T-helper 17 cell (primary cell): ENCODE measurements at places on chromosomes 5 and 9. TPM values are rescaled to one million over a fixed set of nuclear protein-coding genes. Genes with fewer than 3 reads are reported as not detected.

GPR21 gene
- 1.6 TPM for total RNA-seq

BHMT2 gene
- not detected for total RNA-seq

BARHL1 gene
- total RNA-seq = not detected

FRMD3 gene
- 18.9 TPM for total RNA-seq

SPIN1 gene
- 25.1 TPM for total RNA-seq

PCDHB2 gene
- 0.13 TPM for total RNA-seq

APBA1 gene
- total RNA-seq = 0.31 TPM

IL7R gene
- 860 TPM for total RNA-seq

FAM169A gene
- total RNA-seq = 16.1 TPM

NDUFA8 gene
- total RNA-seq = 9.2 TPM

DNA sequence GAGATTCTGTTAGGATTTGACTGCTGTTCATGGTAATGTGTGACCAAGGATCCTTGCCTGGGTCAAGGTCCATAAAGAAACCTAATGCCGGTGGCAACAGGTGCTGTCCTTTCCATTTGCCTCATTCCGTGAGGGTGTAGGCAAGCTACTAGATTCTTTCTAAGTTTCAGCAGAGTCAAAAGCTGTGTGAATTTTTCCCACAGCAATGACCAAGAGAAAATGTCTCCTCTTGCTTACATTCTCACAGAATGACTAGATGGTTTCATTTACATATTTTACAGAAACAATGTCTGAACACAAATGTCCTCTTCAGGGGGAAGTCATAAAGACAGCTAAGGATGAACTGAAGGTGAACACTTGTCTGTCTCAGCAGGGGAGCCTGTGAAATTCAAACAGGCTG lies 75.3 kb upstream of the SV2C start:
- H3K4me1 ChIP-seq = no peaks in the 10 kb centered on the region
- no peak overlapping the region for H3K27ac ChIP-seq
- H3K36me3 ChIP-seq = no peaks in the 10 kb centered on the region
- no peak overlapping the region for H3K4me3 ChIP-seq
- peaks cover 42% of the 10 kb centered on the region for H3K27me3 ChIP-seq
- no peak for DNase-seq

GRCh38 chr5:142432961-142433360 lies 108.1 kb upstream of the SPRY4 start:
- peaks cover 47% of the 10 kb centered on the region for H3K4me1 ChIP-seq
- peak overlapping the region; percentile 79 for H3K4me3 ChIP-seq
- H3K36me3 ChIP-seq = no peaks in the 10 kb centered on the region

DNA sequence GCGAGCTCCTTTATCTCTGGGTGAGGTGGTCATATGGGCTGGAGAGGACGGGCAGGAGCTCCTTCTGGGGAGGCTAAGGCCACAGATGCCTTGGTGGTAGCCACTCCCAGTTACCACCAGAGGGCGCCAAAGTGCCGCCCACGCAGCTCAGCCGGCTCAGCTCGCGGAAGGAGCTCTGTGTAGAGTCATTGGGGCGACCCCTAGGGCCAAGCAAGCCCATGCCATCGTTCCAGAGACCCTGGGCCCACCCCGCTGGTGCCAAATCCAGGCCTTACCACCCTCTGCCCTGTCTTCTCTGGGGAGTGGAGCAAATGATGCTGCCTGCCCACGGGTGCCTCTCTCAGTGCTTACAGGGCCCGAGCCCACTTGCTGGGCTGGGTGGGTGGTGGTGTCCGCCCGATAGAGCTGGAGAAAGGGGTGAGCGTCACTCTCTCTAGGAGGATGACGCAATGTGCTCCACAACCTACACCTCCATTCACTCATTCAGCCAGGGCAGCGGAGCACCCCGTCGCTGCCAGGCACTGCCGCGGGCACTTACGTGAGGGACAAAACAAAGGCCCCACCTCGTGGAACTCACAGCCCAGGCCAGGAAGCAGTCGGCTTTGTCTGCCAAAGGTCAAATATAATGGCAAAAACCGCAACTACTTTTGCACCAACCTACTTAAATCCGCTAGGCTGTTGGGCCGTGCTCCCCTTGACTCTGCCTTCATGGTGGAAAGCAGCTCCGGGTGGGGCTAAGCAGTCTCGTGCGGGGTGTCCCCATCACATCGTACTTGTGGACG lies 13.8 kb downstream of the TSPAN17 start:
- H3K27ac ChIP-seq = no peak overlapping the region
- H3K27me3 ChIP-seq = peaks cover 17% of the 10 kb centered on the region
- peaks cover 5% of the 10 kb centered on the region for H3K36me3 ChIP-seq

DNA sequence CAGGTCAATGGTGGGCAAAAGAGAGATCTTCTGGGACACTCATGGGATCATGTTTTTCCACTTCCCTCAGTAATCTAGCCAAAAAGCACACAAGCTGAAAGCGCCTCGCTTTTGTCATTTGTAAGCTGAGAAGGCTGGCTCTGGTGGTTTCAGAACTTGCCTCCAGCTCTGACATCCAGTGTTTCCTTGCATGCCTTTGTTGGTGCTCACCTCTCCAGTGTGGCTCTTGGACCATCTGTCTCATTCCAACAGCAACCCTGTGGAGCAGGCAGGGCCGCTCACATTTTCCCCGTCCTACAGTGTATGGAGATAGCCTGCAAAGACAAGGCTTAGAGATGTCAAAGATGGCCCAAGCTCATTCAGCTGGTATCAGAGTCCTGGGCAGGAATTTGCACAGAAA lies 160.8 kb upstream of the KLF4 start:
- H3K27ac ChIP-seq = no peak overlapping the region
- H3K4me1 ChIP-seq = no peaks in the 10 kb centered on the region
- no peak overlapping the region for H3K4me3 ChIP-seq

DNA sequence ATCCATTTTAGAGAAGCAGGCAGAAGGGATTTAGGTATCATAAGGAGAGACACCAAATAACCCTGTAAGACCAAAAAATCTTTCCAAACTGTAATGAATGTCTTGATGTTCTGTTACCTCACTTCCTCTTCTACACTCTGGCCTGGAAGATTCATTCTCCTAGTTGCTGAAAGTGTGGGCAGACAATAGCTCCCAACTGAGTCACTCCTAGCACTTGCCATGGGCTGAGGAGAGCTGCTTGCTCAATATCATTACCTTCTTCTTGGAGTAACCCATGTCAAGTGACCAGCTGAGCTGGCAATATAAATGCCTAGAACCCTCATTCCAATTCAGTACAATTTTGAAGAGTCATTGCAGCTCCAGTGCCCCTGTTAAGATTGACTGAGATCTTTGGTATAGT lies 1985.5 kb upstream of the CDH6 start:
- no peaks in the 10 kb centered on the region for H3K27me3 ChIP-seq
- no peak overlapping the region for H3K27ac ChIP-seq
- no peak for DNase-seq
- H3K4me3 ChIP-seq = no peak overlapping the region
- no peaks in the 10 kb centered on the region for H3K4me1 ChIP-seq
- H3K36me3 ChIP-seq = no peaks in the 10 kb centered on the region

- no peaks in the 10 kb centered on the region for H3K27me3 ChIP-seq
Observed at GRCh38 chr5:50709471-50709870, 43.0 kb downstream of the PARP8 start.

- no peak overlapping the region for H3K27ac ChIP-seq
- no peak for DNase-seq
- peaks cover 12% of the 10 kb centered on the region for H3K4me1 ChIP-seq
- H3K36me3 ChIP-seq = peaks cover 2% of the 10 kb centered on the region
Observed at GRCh38 chr9:94853887-94854286, 127.4 kb downstream of the AOPEP start.

- no peak overlapping the region for H3K27ac ChIP-seq
- no peaks in the 10 kb centered on the region for H3K4me1 ChIP-seq
- peaks cover 16% of the 10 kb centered on the region for H3K27me3 ChIP-seq
- no peak overlapping the region for H3K4me3 ChIP-seq
Observed at GRCh38 chr9:121797081-121797480, 145.6 kb downstream of the DAB2IP start.

DNA sequence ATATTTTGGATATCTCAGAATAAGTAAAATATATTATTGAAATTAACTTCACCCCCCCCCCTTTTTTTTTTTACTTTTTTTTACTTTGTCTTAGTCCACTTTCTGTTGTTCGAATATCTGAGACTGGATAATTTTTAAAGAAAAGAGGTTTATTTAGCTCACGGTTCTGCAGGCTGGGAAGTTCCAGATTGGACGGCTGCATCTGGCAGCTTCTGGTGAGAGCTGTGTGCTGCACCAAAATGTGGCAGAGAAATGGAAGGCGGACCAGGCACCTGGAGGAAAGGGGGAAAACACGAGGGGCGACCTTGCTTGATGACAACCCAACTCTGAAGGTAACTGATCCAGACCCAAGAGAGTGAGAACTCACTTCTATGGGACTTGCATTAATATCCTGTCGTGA lies 5.6 kb upstream of the GMCL2 start:
- peak overlapping the region; percentile 74 for H3K27ac ChIP-seq
- no peak overlapping the region for H3K4me3 ChIP-seq
- DNase-seq = no peak
- peaks cover 3% of the 10 kb centered on the region for H3K36me3 ChIP-seq
- peaks cover 12% of the 10 kb centered on the region for H3K4me1 ChIP-seq
- H3K27me3 ChIP-seq = peaks cover 22% of the 10 kb centered on the region

- no peak for DNase-seq
- H3K4me3 ChIP-seq = no peak overlapping the region
Observed at GRCh38 chr9:108671176-108671575, 184.6 kb downstream of the ACTL7B start.

- no peaks in the 10 kb centered on the region for H3K27me3 ChIP-seq
- no peak for DNase-seq
- no peak overlapping the region for H3K27ac ChIP-seq
- no peak overlapping the region for H3K4me3 ChIP-seq
- H3K36me3 ChIP-seq = no peaks in the 10 kb centered on the region
Observed at GRCh38 chr5:93303291-93303691, 277.7 kb downstream of the NR2F1-AS1 start.

DNA sequence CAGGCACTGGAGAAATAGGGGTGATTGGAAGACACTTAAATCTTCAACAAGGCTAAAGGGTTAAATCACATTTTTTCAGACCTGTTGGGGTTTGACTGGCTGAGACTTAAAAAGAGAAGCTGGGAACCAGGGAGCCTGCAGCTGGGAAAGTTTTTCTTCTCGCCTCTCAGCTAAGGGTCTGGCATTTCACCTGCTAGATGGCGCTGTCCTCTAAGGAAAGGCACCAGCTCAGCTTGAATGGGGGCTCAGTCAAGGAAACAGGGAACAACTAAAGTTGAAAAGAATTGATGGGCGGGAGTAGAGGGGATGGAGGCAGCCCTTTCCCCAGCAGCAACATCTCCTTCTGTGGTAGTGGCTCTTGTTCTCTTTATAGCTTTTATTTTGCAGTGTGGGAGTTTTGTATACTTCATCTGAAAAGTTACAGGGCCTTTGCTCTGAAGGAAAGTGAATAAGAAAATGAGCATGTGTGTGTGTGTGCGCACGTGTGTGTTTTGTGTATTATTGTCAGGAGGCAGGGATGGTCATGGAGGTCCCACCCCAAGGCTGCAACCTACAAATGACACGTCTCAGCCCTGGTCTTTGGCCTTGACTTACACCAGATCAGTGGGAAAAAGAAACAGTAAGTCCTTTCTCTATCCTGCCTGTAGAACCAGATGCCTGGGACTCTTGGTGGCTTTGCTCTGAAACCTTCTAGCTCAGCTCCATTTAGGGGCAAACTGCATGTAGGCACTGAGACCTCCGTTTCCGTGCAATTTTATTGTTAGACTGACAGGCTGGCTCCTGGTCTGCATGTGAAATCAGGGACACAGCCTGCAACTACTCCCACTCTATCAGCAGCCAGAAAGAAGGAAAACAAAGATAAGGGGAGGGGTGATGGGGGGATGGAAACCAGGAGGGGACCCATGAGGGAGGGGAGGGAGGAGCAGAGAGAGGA lies 316.2 kb upstream of the CLINT1 start:
- no peak overlapping the region for H3K27ac ChIP-seq
- no peaks in the 10 kb centered on the region for H3K4me1 ChIP-seq
- no peak overlapping the region for H3K4me3 ChIP-seq
- H3K36me3 ChIP-seq = peaks cover 5% of the 10 kb centered on the region

DNA sequence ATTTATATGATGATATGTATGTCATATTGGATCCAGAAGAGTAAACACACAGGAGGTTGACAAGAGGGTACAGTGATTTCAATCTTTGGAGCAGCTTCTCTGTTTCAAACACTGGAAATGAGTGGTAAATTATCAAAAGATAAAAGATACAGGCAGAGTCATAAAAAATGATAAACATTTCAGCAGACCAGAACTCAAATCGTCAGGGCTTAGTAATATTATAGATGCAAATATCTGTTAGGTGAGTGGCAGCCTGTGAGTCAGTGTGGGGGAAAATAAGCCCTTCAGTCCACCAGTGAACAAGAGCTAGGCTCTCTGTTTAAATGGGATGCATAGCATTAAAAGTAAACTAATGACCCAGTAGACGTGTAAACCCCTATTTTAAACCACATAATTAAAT lies 1378.1 kb downstream of the EFNA5 start:
- H3K36me3 ChIP-seq = no peaks in the 10 kb centered on the region
- H3K4me3 ChIP-seq = no peak overlapping the region
- no peaks in the 10 kb centered on the region for H3K4me1 ChIP-seq
- DNase-seq = no peak
- no peaks in the 10 kb centered on the region for H3K27me3 ChIP-seq

- H3K4me3 ChIP-seq = no peak overlapping the region
- H3K27me3 ChIP-seq = no peaks in the 10 kb centered on the region
- H3K36me3 ChIP-seq = no peaks in the 10 kb centered on the region
- no peak for DNase-seq
- peaks cover 2% of the 10 kb centered on the region for H3K4me1 ChIP-seq
Observed at GRCh38 chr9:94909965-94910730, 183.6 kb downstream of the AOPEP start.

- peak within 1 kb of the TSS; percentile 56 for H3K27ac ChIP-seq
- peak; percentile 96 for DNase-seq
- no peaks in the 10 kb centered on the region for H3K36me3 ChIP-seq
- H3K27me3 ChIP-seq = no peaks in the 10 kb centered on the region
- peaks cover 10% of the 10 kb centered on the region for H3K4me1 ChIP-seq
Observed at GRCh38 chr9:137254624-137255447, at the start of gene NELFB. Gene NELFB, plus strand, starts transcription at chr9:137255327.

- no peak overlapping the region for H3K27ac ChIP-seq
- peaks cover 5% of the 10 kb centered on the region for H3K4me1 ChIP-seq
- peaks cover 27% of the 10 kb centered on the region for H3K27me3 ChIP-seq
- no peaks in the 10 kb centered on the region for H3K36me3 ChIP-seq
- peak overlapping the region; percentile 60 for H3K4me3 ChIP-seq
- no peak for DNase-seq
Observed at GRCh38 chr9:113949571-113950078, 73.5 kb downstream of the ZNF618 start.

DNA sequence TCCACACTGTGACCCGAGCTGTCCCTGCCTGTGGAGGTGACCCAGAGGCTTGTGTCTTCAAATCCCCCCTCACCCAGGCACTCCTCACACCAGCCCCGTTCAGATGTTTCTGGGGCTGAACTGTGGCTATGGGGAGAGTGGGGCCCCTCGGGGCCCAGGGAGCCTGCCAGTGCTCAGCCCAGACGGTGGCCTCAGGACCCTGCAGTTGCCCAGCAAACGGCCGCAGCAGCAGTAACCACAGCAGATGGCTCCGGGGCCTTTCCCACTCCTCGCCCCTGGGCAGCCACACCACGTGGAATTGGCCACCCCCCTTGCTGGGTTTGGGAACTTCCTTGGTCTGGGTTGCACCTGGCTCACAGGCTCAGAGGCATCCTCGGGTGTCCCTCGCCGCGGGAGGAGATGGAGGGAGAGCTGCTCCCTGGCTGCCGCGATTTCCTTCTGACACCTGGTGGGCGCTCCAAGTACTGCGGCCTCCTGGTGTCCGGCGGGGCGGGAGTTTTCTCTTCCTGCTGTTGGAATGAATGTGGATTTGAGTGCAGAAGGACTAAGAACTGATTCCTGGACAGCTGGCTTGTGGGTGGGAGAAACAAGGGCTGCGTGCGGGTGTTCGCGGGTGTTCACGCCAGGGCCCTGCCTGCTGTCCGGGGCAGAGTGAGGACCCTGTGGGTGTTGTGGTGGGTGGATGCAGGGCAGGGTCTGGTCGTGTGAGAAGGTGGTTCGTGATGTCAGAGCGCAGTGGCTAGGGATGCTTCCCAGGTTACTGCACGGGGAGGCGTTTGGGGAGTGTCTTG lies 97.5 kb downstream of the COL5A1 start:
- DNase-seq = no peak
- peaks cover 16% of the 10 kb centered on the region for H3K27me3 ChIP-seq
- no peak overlapping the region for H3K27ac ChIP-seq
- peaks cover 2% of the 10 kb centered on the region for H3K4me1 ChIP-seq
